ENCODE measurements at places on chromosomes 5 and 9.

DNA sequence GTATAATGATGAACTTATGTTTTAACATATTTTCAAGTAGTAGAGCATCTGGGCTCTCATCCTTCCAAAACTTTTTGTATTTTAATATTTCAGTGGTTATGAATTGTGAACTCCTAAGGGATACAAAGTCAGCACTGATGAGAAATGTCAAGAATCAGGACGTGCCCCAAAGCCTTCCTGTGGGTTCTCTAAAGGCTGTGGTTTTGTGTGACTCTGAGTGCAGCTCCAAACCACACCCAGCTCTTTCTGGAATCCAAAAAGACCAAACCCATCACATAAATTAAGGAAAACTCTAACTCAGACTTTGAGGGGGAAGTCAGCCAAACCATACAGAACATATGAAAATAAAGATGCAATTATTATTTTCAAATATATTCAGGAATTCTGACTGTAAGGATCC lies 40.8 kb upstream of the SMU1 start:
- DNase-seq, result no peak

GRCh38 chr5:17089690-17090089 lies 127.7 kb upstream of the BASP1 start:
- DNase-seq, result no peak

DNA sequence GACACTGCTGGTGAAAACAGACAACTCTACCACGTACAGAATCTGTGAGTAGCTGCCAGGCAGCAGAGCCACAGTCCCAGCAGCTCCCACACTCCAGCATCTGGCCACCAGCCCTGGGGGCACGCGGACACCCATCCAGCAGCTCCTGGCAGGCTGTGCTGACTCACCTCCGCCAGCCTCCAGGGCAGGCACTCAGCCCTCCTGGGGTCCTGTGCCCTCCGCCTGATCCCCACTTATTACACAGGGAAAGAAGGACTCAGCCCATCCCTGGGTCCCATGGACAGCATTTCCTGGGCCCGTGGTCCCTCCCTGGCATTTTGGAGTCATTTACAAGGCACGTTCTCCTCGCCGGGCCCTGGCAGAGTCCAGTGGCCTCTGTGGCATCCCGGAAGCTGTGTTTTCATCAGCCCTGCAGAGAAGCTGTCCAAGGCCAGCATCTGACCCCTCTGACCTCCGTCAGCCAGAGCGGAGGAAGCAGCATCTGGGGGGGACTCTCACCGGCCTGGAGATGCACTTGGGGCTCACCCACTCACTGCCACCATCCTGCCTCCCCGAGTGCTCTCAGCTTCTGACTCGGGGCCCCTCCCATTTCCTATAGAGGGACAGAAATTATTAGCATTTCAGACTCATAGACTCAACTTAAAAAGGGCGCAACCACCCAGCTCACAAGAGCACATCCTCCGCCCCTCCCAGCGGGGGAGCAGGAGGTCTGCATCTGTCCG lies 21.6 kb downstream of the PAEP start:
- no peak for DNase-seq

DNA sequence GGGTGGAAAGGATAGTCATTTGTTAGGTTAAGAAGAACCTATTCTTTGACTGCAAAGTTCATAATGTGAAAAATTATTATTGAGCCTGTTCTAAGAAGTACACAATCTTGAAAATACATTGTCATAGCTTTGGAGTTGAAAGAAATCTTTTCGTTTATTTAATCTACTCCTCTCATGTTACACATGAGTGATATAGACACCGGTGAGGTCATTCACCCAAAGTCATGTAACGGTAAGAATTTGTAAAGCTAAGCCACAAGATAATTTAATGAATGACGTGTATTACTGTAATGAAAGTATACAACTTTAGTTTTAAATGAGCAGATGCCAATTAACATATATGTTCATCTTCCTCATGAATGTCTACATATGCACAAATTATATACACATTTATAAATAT lies 284.1 kb upstream of the PDE4D start:
- DNase-seq, result no peak

All from CD4-positive, alpha-beta memory T cell (primary cell).